Lung microvascular endothelial cell (primary cell): ENCODE measurements at places on chromosomes 11 and 22. TPM values are rescaled to one million over a fixed set of nuclear protein-coding genes. Genes with fewer than 3 reads are reported as not detected.

DNA sequence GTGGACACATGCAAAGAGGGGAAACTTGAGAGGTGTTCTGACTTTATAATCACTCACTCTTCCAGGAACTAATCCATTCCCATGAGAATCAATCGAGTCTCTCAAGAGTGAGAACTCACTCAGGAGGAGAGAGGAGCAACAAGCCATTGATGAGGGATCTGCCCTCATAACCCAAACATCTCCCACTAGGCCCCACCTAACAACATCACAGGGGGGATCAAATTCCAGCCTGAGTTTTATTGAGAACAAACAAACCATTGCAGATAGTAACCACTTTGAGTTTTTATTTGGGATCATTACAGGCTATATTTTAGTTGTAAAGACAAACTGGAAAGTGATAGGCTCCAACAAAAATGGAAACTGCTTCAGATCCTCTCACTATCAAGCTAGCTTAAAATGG is 328.8 kb upstream of the CTSC start:
- no peak for DNase-seq

DNA sequence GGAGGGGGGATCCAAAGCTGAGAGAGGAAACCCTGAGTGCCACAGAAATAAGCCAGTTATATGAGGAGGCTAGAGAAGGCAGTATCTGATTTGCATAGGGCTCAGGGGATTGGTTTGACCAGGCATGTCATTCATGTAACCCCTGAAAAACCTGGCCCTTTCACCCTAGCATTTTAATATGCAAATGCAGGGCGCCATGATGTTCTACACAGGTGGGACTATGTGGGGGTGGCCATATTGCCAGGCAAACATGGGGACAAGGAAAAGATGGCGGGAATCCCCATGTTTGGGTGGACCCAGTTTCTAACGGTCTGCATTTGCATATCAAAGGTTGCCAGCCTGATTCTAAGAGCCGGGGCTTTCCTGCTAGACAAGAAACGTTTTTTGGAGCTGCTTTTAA is 27.2 kb downstream of the CSF2RB start:
- no peak for DNase-seq

OTOG gene
- not detected in 2 replicates for total RNA-seq

RANGAP1 gene
- 58.2 and 73.0 TPM in 2 replicates for total RNA-seq

OR5B21 gene
- not detected in 2 replicates for total RNA-seq
